ENCODE measurements at places on chromosomes 6 and 20. TPM values are rescaled to one million over a fixed set of nuclear protein-coding genes. Genes with fewer than 3 reads are reported as not detected.

Gene ARG1
- not detected for total RNA-seq

Gene SLC52A3
- not detected for total RNA-seq

Gene PRSS16
- not detected for total RNA-seq

Gene ARMC12
- total RNA-seq = not detected

Gene MDC1
- total RNA-seq = 11.7 TPM

Gene C2
- total RNA-seq = 3.7 TPM

Gene RIPK1
- 23.6 TPM for total RNA-seq

Gene PRICKLE4
- 0.31 TPM for total RNA-seq

Gene RWDD2A
- 2.7 TPM for total RNA-seq

Gene PRND
- not detected for total RNA-seq

Gene HTR1B
- total RNA-seq = not detected

Gene CRISP3
- not detected for total RNA-seq

Gene FOXF2
- total RNA-seq = 4.7 TPM

Gene CDYL
- total RNA-seq = 135 TPM

Gene ADAM33
- under 0.01 TPM for total RNA-seq

Gene KCNQ5
- 16.0 TPM for total RNA-seq

Gene GRM1
- total RNA-seq = 0.31 TPM

Gene SCP2D1
- total RNA-seq = not detected

Gene SDCBP2
- 1.1 TPM for total RNA-seq

Gene SLC22A1
- total RNA-seq = 1.5 TPM

Gene SPDEF
- not detected for total RNA-seq

Gene ERVFRD-1
- not detected for total RNA-seq

Gene TCF21
- not detected for total RNA-seq

Gene MMP24
- under 0.01 TPM for total RNA-seq

Gene GJA10
- not detected for total RNA-seq

Gene CST5
- not detected for total RNA-seq

Gene ESR1
- total RNA-seq = 2.4 TPM

Gene GSTA4
- total RNA-seq = 24.1 TPM

Gene SYNDIG1
- total RNA-seq = not detected

Gene PTGIS
- total RNA-seq = 0.62 TPM

Gene OR2H1
- total RNA-seq = not detected

Gene CARMIL1
- total RNA-seq = 43.3 TPM

Gene SHLD1
- total RNA-seq = 2.2 TPM

Gene SSTR4
- total RNA-seq = not detected

Gene GJA1
- total RNA-seq = 8.3 TPM

Gene EFCAB8
- 1.1 TPM for total RNA-seq

Gene DTNBP1
- 5.5 TPM for total RNA-seq

Gene PAX1
- not detected for total RNA-seq

Gene HLA-DPB1
- 17.9 TPM for total RNA-seq

Gene BHLHE23
- total RNA-seq = not detected

Gene SIM1
- not detected for total RNA-seq

Gene TNFRSF6B
- not detected for total RNA-seq

Gene KIAA1755
- 1.7 TPM for total RNA-seq

Gene EYS
- total RNA-seq = under 0.01 TPM

Data from melanocyte of skin (primary cell).